ENCODE measurements at places on chromosomes 7 and 10. TPM values are rescaled to one million over a fixed set of nuclear protein-coding genes. Genes with fewer than 3 reads are reported as not detected.

ADAMTS14 gene
- total RNA-seq, result 0.12 TPM

ABCF2 gene
- 43.0 TPM for total RNA-seq

ZNF487 gene
- total RNA-seq, result 2.5 TPM

C10orf71 gene
- total RNA-seq, result not detected

PRLHR gene
- total RNA-seq, result not detected

CAMK2B gene
- total RNA-seq, result not detected

CH25H gene
- total RNA-seq, result 0.73 TPM

SRPK2 gene
- total RNA-seq, result 36.9 TPM

ZNF438 gene
- total RNA-seq, result 4.0 TPM

ANKRD7 gene
- not detected for total RNA-seq

ABCC2 gene
- 1.2 TPM for total RNA-seq

LRRC72 gene
- total RNA-seq, result not detected

FAM25G gene
- total RNA-seq, result not detected

PARP12 gene
- 66.6 TPM for total RNA-seq

SCIN gene
- total RNA-seq, result 22.6 TPM

DPY19L1 gene
- 90.4 TPM for total RNA-seq

NANOS1 gene
- 6.8 TPM for total RNA-seq

MEOX2 gene
- total RNA-seq, result 12.6 TPM

CYP3A7 gene
- 0.86 TPM for total RNA-seq

PSD gene
- total RNA-seq, result 0.34 TPM

LEP gene
- total RNA-seq, result not detected

SPDYE5 gene
- not detected for total RNA-seq

RET gene
- not detected for total RNA-seq

GCK gene
- total RNA-seq, result not detected

PON1 gene
- not detected for total RNA-seq

LRRC17 gene
- 0.42 TPM for total RNA-seq

NUTM2E gene
- not detected for total RNA-seq

DHTKD1 gene
- total RNA-seq, result 29.4 TPM

All from Calu3 (cell line).